Activated naive CD8-positive, alpha-beta T cell treated with anti-CD3 and anti-CD28 coated beads for 36 hours (primary cell): ENCODE measurements at places on chromosomes 7 and 10. TPM values are rescaled to one million over a fixed set of nuclear protein-coding genes. Genes with fewer than 3 reads are reported as not detected.

The ZC3HAV1L gene
- 12.9 TPM for total RNA-seq

DNA sequence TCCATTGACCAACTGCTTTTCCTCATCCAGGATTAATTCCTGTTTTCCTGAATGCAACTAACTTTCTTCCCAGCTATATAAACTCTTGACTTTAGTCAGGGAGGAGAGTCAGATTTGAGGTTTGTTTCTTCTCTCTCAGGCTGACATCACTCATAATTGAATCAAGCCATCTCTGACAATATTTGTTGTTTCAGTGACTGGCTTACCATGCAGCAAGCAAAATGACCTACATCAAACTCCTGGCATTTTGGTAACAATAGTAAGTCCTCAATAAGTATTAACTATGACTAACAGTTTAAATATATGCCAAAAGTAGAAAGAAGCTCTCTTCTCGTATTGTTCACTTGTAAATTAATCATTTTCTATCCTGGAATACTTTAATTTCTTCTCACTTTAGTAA lies 625.7 kb upstream of the KCND2 start:
- no peak for DNase-seq

DNA sequence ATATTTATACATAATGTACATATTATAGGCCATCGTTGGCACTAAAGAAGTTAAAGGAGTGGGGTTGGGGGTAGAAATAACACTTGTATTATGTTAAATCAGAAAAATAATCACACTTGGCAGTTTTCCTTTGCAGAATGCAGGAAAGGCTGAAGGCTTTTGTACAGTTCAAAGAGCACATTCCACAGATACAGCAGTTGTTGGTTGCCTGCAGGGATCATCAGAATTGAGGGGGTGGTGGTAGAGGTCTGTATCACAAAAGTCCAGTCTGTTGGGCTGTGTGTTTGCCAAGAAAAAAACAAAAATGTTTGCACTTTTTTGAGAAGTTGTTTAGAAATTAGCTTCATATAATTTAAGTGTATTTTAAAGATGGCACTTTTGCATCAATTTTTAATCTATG lies 231.8 kb upstream of the FOXP2 start:
- DNase-seq, result no peak

DNA sequence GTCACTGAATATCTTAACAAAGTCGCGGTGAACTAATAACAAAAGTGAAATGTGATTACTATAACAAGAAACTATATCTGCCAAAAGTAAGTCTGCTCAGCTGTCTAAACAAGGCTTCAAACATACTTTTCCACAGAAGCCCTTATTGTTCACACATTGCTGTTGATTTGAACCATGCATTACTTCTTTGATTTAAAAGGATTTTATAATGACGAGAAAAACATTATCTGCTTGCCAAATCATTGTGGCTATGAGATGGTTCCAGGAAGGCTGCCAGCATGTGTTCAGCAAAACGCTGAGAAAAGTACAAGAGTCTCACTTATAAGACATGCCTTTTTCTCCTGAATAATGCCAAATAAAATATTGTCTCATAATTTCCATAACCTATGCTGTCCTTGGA lies 24.4 kb downstream of the RNF133 start:
- no peak for DNase-seq
